ENCODE measurements at places on chromosomes 11 and 22.

DNA sequence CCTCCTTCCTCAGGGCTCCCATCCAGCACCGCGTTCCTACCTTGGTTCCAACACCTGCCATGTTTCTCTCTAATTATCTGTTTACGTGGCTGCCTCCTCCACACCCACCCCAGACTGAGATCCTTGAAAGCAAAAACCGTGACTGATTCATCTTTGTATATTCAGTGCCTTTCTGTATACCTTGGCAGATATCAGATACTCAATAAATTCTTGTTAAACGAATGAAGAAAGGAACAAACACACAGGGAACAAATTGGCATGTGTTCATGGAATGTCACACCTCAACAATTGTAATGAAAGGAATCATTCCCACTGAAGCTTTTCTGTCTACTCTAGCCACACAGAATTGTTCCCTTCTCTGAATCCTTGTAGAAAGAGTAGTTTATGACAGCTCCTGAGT, 20.4 kb upstream of the LRRC55 start:
- DNase-seq: no peak

- DNase-seq: no peak
Measured at GRCh38 chr11:65788821-65789220, 2.0 kb downstream of the OVOL1 start.

DNA sequence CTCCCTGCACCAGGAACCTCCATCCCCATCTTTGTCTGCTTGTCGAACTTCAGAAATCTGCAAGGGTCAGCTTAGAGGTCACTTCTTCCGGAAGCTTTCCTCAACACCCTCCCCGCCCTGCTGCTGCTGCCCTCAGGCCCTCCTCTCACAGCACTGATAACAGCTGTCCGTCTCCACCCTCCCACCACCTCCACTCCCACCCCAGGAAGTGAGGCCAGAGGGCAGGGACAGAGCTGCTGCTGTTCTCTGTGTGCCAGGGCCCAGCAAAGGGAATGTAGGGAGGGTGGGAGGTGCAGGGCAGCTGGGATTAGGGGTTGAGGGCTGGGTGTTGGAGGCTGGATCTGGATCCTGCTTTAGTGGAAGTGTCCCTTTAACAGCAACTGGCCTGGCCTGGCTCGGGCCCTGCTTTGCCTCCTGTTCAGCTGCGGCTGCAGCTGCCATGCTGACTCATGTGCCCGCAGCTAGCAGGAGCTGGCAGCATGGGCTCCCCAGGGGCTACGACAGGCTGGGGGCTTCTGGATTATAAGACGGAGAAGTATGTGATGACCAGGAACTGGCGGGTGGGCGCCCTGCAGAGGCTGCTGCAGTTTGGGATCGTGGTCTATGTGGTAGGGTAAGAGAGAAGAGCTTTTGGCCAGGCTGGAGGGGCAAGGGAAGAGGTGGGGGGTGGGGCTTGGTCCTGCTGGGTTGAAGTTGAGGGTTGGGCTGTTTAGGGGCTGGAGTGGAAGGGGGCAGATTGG, at the start of gene P2RX6:
P2RX6 (plus strand) TSS at position 440 of the 740 bp plus-strand sequence; CDS start at position 450, 10 bp downstream.
- no peak for DNase-seq

- no peak for DNase-seq
Measured at GRCh38 chr11:69700278-69701140, 3.3 kb downstream of the FGF19 start.

DNA sequence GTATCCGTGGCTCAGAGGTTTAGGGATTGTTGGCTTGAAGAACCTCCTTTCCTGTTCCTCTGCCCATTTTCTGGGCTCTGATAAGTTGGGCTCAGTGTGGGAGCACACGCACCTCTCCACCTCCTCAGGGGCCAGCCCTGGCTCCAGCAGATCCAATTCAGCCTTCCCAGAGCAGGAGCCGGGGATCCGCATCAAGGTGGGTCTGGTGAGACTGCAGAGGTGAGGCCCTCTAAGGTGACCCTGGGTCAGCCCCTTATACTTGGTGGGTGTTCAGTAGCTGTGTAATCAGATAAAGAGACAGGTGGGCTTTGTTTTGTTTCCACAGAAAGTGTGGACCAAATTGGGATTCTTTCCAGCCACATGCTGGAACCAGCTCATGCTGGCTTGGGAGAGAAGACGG, 1466.0 kb downstream of the TBC1D22A start:
- no peak for DNase-seq

DNA sequence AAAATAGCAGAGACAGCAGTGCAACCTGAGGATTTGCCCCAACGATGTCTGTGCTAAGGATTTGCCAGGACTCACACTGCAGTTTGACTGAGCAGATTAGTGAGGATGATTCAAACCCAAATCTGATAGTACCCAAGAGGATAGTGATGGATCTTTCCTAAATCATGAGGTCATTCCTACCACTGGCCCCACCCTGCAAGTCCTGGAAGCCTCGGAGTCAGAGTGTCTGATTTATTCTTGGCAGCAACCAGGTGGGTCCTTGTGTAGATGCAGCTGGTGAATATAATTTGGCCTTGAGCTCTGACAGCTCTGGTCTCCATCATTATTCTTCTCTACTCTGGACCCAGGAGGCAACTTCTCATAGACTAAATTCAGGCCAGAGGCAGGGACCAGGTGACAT, 179.3 kb upstream of the RAG2 start:
- no peak for DNase-seq

- DNase-seq: peak; percentile 10
Measured at GRCh38 chr11:76380159-76380976, 564 bp downstream of the THAP12 start.

GRCh38 chr11:12269446-12270214, 107.7 kb upstream of the PARVA start:
- DNase-seq: no peak

GRCh38 chr11:43788421-43788820, 92.2 kb upstream of the ALKBH3 start:
- DNase-seq: no peak

- DNase-seq: no peak
Measured at GRCh38 chr22:28903729-28904128, 20.4 kb downstream of the ZNRF3 start.

DNA sequence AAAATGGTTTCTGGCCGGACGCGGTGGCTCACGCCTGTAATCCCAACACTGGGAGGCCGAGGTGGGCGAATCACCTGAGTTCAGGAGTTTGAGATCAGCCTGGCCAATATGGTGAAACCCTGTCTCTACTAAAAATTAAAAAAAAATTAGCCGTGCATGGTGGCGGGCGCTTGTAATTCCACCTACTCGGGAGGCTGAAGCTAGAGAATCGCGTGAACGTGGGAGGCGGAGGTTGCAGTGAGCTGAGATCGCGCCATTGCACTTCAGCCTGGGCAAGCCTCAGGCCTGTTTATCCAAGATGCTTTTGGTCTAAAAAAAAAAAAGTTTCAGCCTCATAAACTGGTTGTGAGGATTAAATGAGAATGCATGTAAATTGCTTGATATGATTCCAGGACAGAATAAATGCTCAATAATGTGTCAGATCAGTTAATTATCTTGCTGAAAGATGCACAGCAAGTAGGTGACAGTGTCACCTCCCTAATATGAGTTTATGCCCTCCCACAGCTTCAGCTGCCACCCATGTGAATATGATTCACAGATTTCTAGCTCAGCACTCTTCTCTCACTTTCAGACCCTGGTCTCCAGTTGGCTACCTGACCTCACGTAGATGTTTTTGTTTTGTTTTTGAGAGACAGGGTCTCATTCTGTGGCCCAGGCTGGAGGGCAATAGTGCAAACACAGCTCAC, 1.1 kb upstream of the ALG8 start:
- no peak for DNase-seq

GRCh38 chr11:60069450-60069849, 13.0 kb downstream of the MS4A3 start:
- DNase-seq: no peak
